ENCODE measurements at places on chromosomes 3 and 15.

GRCh38 chr3:4894891-4895530, 84.2 kb upstream of the BHLHE40 start:
- no peak for DNase-seq

- DNase-seq, result no peak
Observed at GRCh38 chr15:97126553-97127233, 796.2 kb downstream of the NR2F2 start.

GRCh38 chr15:82122746-82123400, 77.1 kb upstream of the MEX3B start:
- peak; percentile 98 for DNase-seq

- no peak for DNase-seq
Observed at GRCh38 chr15:92541291-92542200, 114.0 kb downstream of the FAM174B start.

GRCh38 chr15:61746589-61746988, 313.7 kb downstream of the VPS13C start:
- DNase-seq, result no peak

- no peak for DNase-seq
Observed at GRCh38 chr15:90638201-90638691, 78.9 kb upstream of the BLM start.

GRCh38 chr3:169173231-169173630, 490.3 kb downstream of the MECOM start:
- DNase-seq, result no peak

DNA sequence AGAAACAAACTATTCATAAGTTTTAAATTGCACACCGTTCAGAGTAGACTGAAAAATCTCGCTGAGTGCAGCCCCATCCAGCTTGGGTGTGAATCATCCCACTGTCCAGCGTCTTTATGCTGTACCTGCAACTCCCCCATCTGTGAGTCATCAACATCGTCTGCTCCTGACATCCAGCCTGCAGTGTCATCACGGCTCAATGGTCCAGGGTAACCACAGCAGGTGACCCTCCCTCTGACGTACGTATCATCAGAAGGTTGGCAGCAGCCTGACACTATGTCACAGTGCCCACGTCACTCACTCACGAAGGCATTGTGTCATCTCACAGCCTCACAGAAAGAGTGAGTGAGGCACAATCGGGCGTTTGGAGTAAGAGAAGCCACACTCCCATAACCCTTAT, 65.2 kb downstream of the TPRA1 start:
- DNase-seq, result peak; percentile 13

- no peak for DNase-seq
Observed at GRCh38 chr3:58092521-58092920, 84.3 kb downstream of the FLNB start.

GRCh38 chr15:22810033-22810852, 23.8 kb downstream of the NIPA1 start:
- no peak for DNase-seq

DNA sequence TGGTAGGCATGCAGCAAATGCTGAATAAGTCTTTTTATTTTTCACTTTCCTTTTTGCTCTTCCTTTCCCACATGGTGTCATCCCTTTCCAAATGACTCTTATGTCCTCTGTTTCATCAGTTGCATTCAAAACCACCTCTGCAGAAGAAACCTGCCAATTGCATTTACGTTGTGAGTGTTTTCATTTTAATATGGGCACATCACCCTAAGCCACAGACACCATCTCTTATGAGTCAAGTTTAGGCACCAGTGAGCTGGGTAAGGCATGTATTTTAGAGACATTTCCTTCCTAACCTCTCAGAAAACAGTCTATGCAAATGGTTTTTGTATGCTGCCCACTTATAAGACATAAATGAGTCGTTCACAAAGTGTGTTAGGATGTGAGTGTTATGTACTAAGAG, 223.3 kb upstream of the ADAMTS9 start:
- no peak for DNase-seq

GRCh38 chr15:76664895-76665294, 240.2 kb downstream of the SCAPER start:
- no peak for DNase-seq

- DNase-seq, result no peak
Observed at GRCh38 chr3:33089515-33089914, 7.4 kb downstream of the GLB1 start.
